Right kidney (tissue), 9 donors: ENCODE measurements at places on chromosomes 5 and 9.

GRCh38 chr5:158378931-158379330 is 520.0 kb upstream of the CLINT1 start:
- no peak for DNase-seq

DNA sequence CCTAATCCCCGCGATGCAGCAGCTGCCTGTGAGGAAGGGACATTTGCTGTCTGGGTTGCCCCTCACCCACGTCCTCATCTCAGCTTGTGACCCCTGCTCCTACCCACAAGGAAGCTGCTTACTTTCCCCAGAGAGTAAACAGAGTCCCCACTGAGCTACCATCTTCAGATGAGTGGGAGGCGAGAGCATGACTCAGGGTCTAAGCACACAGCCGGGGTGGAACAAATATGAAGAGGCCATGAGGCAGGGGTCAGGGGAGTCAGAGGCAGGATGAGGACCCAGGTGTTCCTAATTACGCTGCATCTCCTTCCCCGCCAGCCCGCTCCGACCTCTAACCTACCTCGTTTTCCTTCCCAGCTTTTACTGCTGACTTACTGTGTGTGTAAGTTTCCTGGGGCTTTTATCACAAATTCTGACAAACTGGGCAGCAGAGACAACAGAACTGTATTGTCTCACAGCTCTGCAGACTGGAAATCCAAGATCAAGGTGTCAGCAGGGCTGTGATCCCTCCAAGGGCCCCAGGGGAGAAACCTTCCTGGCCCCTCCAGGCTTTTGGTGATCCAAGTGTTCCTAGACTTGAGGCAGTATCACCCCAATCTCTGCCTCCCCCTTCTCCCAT is 94.0 kb upstream of the DNAH5 start:
- no peak for DNase-seq

DNA sequence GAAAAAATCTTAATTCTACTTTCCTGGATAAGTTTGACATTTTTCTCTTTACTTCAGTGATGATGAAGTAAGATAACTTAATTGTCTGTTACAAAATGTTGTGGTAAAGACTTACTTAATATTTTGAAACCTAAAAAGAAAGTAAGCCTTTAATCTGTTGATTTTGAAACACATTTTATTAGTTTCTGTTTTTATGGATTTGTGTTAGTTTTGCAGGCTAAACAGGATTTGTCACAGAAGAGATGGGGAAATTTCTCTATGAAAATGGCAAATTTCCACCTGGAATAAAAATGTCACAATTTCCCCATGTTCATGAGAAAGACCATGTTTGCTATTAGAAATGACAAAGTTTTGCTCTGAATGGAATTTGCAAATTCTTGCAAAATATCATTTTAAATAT is 237.1 kb downstream of the RFX3 start:
- DNase-seq = no peak

GRCh38 chr9:111621895-111622480 is 9.1 kb upstream of the DNAJC25 start:
- no peak for DNase-seq

DNA sequence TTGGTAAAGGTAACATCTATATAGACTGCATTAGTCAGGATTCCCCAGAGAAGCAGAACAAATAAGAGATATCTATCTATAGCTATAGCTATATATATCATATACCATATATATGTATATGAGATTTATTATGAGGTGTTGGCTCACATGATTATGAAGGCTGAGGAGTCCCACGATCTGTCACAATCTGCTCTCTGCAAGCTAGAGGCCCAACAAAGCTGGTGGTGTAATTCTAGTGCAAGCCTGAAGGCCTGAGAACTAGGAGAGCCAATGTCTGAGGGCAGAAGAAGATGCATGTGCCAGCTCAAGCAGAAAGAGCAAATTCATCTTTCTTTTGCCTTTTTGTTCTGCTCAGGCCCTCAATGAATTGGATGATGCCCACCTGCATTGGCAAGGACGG is 102.2 kb upstream of the PLPPR1 start:
- no peak for DNase-seq

- DNase-seq = no peak
Observed at GRCh38 chr5:126067404-126067803, 355.8 kb upstream of the GRAMD2B start.

DNA sequence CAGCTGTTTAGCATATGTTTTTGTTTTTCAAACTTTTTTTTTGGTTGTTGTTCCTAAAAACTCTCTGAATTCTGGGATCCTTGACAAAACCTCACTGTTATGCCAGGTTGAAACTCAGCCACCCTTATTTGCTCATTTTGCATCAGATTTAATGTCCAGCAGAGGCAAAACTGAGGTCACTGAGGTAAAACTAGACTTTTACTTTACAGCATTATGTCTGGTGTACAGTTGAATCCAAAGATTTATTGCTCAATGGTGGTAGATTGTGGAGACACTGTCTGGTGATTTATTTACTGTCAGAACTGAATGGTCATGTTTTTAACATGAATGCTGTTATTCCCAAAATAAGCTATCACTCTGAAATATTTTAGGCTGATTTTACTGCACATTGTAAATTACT is 87.9 kb downstream of the FBXL7 start:
- DNase-seq = no peak

GRCh38 chr9:32577316-32577715 is 4.4 kb upstream of the NDUFB6 start:
- DNase-seq = no peak

GRCh38 chr5:5203451-5203850 is 63.3 kb downstream of the ADAMTS16 start:
- DNase-seq = no peak

DNA sequence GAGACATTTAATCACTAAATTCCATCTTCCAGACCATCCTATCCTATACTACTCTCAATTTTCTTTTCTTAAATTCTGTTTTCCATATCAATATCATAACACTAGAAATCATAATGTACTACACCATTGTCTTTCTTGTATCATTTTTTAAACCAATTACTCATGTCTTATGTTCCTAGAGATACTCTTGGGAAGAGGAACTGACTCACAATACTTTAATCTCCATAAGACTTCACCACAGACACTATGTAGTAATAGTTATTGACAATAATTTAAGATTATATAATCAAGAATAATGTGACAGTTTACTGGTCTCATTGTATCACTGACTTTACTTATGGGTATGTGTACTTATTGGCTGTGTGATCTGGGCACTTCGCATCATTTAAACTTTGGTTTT is 43.8 kb downstream of the PCDHGC5 start:
- no peak for DNase-seq

- DNase-seq = no peak
Observed at GRCh38 chr9:8730618-8731017, 931.0 kb upstream of the DMAC1 start.
